ENCODE measurements at places on chromosomes 4 and X.

GRCh38 chr4:13160920-13161319 is 323.2 kb downstream of the RAB28 start:
- no peak for DNase-seq

- no peak for DNase-seq
Observed at GRCh38 chr4:6443035-6444023, 29.1 kb downstream of the PPP2R2C start.

DNA sequence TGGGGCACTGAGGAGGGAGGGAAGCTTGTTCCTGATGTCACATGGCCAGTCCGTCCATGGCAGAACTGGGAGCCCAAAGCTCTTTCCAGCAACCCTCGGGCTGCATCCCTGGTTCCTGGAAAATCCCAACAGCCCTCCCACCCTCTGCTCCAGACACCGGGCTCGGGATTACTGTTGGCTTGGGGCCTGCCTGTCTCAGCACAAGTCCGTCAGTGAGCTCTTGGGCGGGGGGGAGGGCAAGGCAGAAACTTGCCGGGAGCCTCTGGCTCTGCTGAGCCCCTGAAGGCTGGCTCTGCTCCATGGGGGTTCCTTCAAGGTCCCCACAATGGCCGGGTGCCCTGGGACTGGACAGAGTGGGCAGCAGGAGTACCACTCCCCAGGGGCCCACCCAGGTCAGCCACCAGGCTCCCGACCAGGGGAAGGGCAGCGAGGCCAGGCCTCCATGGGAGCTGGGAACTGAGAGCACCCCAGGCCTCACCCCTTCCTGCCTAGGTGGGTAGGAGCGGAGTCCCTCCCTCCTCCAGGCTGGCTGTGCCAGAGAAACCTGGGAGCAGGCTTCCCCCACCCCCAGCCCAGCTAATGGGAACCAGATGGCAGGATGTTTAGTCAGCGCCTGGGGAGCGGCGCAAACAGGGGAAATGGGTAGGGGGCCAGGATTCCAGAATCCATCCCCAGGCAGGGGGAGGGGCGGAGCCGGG is 6.4 kb upstream of the HAUS7 start:
- no peak for DNase-seq

DNA sequence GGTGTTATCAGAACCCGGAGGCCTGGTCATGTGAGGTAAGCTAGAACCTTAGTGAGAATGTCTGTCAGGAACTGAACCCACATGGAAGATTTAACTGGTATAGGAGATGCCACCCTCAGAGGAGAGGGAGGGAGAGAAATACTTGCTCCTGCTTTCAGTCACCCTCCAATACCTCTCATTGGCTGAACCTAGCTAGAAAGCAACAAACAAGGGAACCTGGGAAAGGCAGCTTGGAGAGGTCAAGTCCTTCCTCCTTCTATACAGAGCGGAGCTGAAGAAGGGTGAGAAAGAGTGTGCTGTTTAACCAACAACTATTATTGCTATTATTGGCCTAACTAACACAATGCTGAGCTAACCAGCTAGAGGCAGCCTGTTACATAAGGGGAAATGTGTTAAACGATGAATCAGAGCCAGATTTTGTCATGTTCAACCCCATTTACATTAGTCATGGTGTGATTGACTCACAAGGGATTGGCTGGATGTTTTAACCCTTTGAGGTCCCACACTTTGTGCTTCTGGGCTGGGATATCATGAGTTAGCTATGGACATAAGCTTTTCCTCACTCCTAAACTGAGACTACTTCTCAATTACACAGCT is 96.5 kb upstream of the ESX1 start:
- DNase-seq, result no peak

DNA sequence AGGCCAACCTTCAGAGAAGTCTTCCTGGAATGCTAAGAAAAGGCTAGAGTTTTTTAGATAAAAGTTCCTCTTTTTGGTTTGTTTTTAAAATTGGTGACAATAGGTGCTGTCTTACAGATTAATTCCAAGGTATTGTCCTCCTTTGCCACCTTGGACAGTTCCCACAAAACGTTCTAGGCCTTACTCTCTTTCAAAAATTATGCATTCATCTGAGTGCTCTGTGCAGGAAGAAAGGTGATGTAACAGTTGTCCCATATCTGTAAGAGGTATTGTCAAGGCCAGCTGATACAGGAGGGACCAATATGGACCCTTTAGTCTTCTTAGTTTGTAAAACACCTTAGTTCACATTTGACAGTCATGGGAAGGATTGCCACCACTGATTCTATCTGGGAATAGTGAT is 15.9 kb upstream of the CXCL5 start:
- no peak for DNase-seq

DNA sequence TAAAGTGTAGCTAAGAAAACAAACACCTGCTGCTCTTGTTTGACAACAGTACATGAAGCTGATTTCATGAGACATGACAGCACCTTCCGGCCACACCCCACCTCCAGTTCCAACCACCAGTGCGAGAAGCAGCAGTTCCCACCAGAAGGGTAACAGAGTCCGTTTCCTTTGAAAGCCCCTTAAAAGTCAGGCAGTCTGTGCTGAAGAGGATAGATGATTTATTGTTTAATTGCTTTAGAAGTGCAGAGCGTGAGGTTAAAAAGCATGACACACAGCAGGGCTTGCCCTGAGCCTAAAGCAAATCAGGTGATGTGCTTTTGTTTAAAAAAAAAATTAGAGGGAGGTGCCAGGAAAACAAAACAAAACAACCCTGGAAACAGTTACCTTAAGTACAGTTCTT is 82.6 kb downstream of the HADH start:
- no peak for DNase-seq

GRCh38 chr4:138405466-138405891 is 163.3 kb upstream of the SLC7A11 start:
- no peak for DNase-seq

GRCh38 chr4:72761368-72762038 is 192.5 kb upstream of the ADAMTS3 start:
- DNase-seq, result no peak
